ENCODE measurements at places on chromosomes 13 and 19.

DNA sequence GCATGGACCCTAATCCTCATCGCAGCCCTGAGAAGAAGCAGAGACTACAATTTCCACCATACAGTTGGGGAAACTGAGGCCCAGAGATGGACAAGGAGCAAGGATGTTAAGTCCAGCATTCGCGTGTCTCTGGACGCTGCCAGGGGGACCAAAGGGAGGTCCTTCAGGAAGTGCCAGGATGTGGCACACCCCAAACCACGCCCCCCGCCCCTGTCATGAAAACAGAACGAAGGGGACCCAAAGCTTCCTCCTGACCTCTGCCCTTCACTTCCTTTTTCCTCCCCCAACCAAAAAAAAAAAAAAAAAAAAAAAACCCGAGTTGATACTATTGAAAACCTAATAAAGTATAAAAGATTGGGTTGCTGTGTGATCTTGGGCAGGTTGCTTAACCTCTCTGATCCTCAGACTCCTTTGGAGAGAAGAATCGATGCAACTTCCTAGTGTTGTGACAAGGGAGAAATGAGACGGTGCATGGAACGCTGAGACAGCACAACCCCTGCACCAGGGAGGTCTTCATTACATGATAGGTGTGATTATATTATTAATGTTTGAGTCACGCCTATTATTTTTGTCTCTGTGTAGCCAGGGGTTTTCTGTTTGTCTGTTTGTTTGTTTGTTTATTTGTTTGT lies 2.7 kb upstream of the ZBTB7A start:
- peak; percentile 20 for DNase-seq

GRCh38 chr19:47613165-47614020 lies 4.5 kb downstream of the BICRA start:
- DNase-seq: no peak

DNA sequence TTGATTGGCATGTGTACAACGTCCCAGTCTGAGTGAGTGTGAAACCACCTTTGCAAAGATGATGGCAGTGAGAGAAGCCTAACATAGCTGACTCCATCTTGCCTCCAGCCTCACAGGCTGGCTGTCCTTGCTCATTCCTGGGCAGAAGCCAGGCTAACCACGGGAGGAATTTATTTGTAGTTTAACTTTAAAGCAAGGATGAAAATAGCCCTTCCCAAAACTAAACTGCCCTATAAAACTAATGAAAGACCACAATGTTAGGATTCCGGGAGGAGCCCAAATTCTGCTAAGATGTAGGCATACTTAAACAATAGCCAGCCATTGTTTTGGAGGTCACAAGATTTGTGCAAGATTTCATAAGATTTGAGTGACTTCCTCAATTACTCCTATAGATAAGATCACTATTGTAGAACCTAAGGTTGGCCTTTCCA lies 96.6 kb upstream of the LSM14A start:
- no peak for DNase-seq

DNA sequence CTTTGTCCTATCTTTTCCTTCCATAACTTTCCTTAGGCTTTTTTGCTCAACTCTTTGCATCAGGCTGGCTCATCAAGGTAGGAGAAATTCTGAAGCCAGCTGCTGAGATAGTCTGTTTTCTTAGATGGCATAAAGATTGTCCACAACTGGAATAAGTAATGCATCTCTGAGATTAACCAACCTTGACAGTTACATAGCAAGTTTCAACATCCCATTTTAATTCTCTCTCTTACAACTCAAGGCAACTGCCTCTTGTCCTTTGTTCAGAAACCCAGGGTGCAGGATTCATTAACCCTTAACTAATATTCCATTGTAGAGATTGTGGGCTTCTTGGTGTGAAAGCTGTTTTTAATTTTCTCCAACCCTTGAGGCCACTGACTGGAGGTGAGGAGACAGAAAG lies 239.2 kb downstream of the LACC1 start:
- DNase-seq: no peak

DNA sequence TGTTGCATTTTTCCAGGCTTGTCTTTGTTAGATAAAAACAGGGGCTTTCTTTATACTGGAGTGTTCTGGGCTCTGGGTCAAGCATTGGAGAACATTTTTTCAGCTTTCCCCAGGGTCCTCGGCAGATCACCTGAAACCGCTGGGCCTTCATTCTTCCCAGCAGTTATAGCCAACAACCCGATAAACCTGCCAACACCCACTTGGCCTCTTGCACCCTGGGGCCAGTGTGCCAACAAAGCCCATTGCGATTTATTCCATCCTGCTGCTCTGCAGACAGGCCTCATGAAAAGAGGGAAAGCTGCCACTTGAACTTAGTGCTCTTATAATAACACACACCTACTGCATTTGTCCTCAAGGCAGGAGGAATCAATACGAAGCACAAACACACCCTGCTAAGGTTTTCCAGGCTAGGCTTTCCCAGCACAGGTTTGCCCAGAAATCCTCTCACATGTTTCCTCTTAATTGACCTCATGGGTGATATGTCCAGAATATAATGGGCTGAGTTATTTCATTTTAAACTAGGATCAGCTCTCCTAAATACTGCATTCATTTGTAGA lies 669.3 kb downstream of the LIG4 start:
- no peak for DNase-seq

- DNase-seq: no peak
Observed at GRCh38 chr13:113633485-113633873, 24.5 kb downstream of the ATP4B start.

- DNase-seq: no peak
Observed at GRCh38 chr13:86830046-86830445, 841.1 kb upstream of the SLITRK5 start.

- no peak for DNase-seq
Observed at GRCh38 chr19:5330307-5330720, 10.3 kb downstream of the PTPRS start.

All from AML-193 (cell line).